ENCODE measurements at places on chromosomes 5 and 9.

DNA sequence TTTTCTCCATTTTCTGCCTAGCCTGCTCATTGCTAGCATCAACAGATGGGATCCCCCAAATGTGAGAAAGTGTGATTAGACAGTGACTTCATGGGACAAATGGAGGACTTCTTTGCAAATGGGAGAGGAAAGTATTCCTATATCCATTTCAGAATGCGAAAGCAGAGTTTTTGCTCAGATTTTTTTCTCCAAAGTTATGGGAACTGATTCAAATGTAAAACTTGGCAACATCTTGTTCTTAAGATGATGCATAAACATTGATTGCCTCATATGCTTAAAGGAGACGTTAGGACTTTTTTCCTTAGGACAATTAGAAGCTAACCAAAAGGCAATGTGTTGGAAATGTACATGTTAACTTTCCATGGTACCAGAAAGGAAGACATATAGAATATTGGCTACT is 704.3 kb upstream of the ZNF608 start:
- no peak for DNase-seq

DNA sequence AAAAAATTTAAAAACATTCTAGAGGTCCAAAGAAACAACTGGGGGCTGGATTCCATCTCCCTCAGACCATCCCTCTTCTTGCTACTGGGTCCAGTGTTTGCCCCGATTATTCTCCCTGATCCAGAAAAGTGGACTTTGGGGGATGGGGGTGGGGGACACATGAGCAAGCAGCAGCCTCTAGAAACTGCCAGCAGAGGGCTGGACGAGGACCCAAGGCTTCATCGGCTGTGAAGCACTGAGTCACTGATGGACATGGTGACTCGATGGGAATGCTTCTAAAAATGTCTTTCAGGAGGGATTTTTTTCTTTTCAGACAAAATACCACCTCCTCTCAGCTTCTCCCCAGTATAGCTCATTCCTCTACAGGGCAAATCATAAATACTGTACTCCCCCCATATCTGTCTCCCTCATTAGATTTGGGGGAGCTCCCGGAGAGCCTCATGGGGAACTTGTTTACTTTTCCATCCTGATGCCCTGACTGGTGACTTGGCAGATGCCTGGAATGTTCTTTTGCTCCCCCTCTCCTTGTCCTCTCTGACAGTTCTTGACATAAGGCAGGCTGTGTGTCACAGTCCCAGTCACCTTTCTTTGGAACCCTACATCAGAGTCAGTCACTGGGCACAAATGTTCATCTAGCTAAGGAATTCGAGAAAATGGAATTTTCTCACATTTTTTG is 67.2 kb upstream of the STC2 start:
- no peak for DNase-seq

GRCh38 chr5:160133071-160133917 is 14.0 kb upstream of the PWWP2A start:
- no peak for DNase-seq

DNA sequence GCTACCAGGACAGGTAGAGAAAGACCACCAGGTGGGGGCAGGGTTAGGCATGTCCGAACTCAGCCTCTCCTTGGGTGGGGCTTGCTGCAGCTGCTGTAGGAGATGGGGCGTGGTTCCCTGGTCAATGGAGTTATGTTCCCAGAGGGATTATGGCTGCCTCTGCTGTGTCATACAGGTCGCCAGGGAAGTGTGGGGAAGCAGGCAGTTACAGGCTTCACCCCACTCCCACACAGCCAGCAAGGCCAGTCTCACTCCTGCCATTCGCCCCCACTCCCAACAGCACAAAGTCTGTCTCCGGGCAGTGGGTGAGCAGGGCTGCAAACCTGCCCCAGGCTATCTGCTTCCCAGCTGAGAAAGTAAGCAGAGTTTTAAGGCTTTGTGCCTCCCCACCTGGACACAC is 20.0 kb upstream of the CEP72 start:
- DNase-seq, result no peak

All from activated T-helper 1 cell treated with anti-CD3 and anti-CD28 coated beads, Interleukin-2, amount 50 U/mL, for 16 hours (primary cell).